ENCODE measurements at places on chromosomes 16 and 17.

DNA sequence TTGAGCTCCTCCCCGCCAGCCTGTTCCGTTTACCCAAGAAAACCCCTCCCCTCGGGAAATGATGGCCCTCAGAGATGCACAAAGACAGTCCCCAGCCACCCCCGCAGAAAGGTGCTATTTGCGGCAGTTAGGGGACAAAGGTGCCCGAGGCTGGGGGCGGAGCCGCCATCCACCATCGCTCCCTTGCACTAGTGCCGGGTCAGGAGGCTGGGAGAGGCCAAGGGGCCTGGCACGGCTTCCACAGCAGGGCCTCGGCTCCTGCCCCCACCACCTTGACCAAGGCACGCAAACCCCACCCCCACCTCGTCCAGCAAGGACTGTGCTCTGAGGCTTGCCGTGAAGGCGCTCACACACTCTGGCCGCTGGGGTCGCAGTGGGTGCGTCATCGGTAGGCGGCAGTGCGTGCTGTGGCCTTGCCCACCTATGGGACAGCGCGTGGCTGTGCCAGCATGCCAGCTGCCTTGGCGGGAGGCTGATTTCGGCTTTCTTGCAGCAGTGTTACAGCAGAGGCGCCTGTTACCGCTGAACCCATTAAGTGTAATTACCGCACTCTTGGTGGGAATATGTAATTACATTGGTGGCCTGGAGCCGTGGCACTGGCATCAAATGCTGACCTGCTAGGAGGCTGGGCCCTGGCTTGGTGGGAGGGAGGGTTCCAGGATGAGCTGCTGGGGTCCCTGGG, 31.8 kb downstream of the TPSG1 start:
- DNase-seq: no peak

GRCh38 chr17:76820039-76820438, 48.2 kb upstream of the MGAT5B start:
- no peak for DNase-seq

GRCh38 chr17:79050551-79050950, 24.1 kb upstream of the ENGASE start:
- DNase-seq: no peak

DNA sequence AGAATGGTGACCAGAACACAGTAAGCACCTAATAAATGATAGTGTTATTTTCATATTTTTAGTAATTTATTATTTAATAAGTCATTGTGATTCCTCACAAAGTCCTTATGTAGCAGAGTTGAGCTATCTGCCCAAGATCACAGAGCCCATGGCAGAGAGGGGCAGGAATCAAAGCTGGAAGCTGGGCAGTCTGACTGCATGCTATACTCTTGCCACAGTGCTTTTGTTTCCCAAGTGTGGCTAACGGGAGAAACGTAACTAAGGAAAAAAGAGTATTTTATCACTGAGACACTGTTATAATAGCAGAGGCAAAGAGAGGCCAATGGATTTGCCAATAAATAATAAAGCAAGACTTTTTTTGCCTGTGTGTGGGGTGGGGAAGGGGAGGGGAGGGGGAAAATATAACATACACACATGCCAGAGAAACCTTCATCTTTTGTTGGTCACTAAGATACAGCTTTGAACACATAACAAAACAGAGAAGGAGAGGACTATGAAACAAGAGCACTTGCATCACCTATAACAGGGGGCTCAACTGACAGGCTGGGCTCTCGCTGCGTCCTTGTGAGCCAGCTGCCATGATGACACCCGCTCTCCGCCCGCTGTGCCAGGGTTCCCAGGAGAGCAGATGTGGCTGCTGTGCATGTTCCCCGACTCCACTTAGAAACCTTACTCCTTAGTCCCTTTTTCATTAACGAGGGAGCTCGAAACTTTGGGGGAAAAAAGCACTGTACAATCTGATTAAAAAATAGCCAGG, 10.1 kb downstream of the CSNK2A2 start:
- DNase-seq: no peak

GRCh38 chr16:15643048-15643945, at the start of gene MARF1:
MARF1 (minus strand) TSS chr16:15643154; CDS start chr16:15639233, 3,921 bp downstream.
- DNase-seq: peak; percentile 99

DNA sequence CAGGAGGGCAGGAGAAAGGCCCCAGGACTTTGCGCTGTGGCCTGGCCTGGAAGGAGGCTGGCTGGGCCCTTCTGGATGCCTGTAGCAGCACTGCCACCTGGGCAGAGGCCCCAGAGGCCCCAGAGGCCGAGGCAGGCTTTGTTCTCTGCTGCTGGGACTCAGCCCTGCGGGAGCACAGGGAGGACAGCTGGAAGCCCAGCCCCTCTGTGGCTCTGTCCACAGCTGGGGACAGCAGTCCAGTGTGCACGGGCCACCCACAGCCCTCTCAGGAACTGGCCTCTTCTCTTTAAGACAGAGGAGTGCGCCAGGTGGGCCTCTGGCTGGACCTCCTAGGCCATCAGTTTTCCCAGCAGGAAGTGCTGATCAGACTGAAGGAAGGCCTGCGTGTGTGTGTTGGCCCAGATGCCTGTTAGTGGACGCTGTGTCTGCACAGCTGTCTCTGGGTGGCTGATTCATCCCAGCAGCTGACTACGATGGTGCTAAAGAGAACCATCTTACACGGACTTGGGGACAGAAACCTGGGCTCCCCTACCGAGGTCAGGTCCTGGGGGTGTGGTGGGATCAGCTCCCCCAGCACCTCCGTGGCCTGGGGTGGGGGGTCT, 26.9 kb upstream of the ZNF750 start:
- DNase-seq: no peak

DNA sequence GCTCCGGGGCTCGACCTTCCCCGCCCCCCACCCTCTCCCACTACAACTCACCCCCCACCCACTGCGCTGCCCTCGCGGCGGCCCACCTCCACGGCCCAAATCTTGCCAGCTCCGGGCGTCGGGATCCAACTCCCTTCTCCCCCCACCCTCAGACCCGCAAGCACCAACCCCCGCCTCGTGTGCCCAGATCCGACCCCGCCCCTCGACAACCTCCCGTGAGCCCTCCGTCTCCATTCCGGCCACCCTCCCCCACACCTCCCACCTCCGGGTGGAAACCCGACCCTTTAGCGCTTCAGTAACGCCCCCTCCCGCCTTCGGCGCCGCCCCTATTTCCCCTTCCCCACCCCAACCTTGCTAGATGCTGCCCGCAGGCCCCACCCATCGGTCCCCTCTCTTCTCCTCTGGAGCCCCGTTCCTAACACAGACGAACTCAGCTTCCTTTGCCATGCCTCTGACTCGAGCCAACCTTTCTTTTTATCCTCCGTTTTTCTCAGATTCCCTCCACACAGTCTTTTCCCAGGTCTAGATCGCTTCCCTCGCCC, 717 bp downstream of the UBE2Z start:
- DNase-seq: peak; percentile 74
